ENCODE measurements at places on chromosomes 2 and 18. TPM values are rescaled to one million over a fixed set of nuclear protein-coding genes. Genes with fewer than 3 reads are reported as not detected.

The DSG1 gene
- not detected for total RNA-seq

The NGEF gene
- total RNA-seq, result 71.3 TPM

The B3GNT7 gene
- 11.0 TPM for total RNA-seq

The SLC16A14 gene
- total RNA-seq, result 12.4 TPM

The TTC39C gene
- 26.3 TPM for total RNA-seq

The TRIP12 gene
- 113 TPM for total RNA-seq

The FKBP1B gene
- 2.7 TPM for total RNA-seq

The IL1A gene
- 0.11 TPM for total RNA-seq

The MAP3K20 gene
- total RNA-seq, result 23.1 TPM

The GALM gene
- total RNA-seq, result 26.4 TPM

The GCG gene
- total RNA-seq, result not detected

The RAD51AP2 gene
- total RNA-seq, result not detected

The PCGF1 gene
- 35.7 TPM for total RNA-seq

The ATP6V1B1 gene
- not detected for total RNA-seq

The FHOD3 gene
- total RNA-seq, result 18.1 TPM

The TRIM43 gene
- not detected for total RNA-seq

All from PC-3 (cell line).